ENCODE measurements at places on chromosomes 5 and 9.

DNA sequence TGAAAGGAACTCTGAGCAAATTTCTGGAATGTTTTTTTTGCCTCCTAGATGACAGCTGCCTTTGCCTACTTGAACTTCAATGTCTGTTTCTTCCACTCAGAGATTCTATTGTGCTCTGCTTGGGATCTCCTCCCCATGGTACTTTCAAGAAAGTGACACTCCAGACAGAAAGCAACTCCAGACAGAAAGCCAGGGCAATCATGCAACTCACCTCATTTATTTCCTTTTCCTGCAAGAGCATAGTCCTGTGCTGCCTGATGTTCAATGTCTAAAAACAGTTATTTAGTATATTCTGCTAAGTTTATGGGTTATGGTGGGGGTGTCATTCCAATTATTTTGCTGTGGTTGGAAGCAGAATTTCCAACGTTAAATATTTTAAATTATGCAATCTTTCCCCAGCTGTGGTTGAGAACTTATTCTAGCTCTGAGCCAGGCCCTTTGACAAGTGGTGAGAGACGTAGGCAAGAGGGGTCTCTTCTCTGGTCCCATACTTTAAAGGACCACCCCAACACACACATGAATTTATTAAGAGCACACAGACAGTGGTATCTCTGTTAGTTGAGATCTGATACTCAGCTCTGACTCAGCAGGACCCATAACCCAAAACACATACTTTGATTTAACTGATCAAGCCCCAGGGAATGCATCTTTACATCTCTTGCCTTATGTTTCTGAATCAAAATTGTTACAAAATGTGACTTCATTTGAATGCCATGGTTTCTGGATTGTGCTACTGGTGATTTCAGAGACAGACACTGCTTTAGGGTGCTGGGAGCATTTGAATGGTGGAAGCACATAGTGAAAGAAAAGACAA is 39.5 kb upstream of the MAMDC2 start:
- no peak for DNase-seq

DNA sequence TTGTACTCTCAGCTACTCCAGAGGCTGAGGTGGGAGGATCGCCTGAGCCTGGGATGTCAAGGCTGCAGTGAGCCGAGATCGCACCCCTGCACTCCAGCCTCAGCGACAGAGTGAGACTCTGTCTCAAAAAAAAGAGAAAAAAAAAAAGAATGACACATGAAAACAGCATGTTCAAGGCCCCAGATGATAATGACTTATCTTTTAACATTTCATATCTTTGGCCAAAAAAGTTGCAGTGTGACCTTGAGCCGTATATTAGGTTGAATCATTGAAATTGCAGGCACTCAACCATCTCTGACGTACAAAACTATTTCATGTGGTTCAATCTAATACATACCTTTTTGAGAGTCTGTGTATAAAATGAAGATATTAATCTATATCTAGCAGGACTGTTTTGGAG is 79.1 kb upstream of the CPEB4 start:
- DNase-seq: no peak

DNA sequence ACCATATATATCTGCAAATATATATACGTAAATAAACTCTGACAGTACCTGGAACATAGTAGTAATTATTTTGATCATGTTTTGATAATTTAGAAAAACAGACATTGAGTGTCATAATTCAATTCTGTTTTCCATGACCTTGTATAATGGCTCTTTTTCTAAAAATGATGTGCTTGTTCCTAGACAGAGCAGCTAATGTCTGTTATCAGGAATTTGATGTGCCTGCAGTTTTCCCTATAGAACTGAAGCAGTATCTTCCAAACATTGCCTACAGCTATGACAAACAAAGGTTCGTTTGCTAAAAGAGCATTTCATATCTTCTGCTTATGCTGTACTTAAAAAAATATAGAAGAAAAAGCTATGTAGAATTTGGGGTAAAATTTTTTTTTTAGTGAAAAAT is 5.3 kb downstream of the SETD9 start:
- DNase-seq: no peak

- DNase-seq: no peak
Measured at GRCh38 chr5:68088302-68088701, 127.3 kb upstream of the PIK3R1 start.

- DNase-seq: no peak
Measured at GRCh38 chr5:134059758-134060495, 54.6 kb upstream of the TCF7 start.

GRCh38 chr9:135559606-135560005 is 1.9 kb upstream of the PAEP start:
- no peak for DNase-seq

- DNase-seq: no peak
Measured at GRCh38 chr5:142289708-142290576, 34.9 kb downstream of the SPRY4 start.

DNA sequence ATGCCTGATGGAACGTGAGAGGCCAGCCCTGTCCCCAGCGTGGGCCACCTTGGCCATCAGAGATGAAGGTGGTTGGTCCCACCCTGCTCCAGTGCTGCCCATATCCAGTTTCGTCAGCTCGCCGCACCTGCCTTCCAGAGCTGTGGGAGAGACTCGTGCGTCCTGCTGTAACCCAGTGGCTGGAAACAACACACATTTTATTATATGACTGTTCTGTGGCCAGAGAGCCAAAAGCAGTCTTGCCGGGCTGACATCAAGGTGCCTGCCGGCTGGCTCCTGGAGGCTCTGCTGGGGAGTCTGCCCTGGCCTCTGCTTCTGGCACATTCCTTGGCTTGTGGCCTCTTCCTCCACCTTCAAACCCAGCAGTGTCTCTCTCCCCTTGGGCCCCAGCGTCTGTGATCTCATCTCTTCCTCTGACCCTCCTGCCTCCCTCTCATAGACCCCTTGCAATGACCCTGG is 94.7 kb downstream of the RXRA start:
- no peak for DNase-seq

DNA sequence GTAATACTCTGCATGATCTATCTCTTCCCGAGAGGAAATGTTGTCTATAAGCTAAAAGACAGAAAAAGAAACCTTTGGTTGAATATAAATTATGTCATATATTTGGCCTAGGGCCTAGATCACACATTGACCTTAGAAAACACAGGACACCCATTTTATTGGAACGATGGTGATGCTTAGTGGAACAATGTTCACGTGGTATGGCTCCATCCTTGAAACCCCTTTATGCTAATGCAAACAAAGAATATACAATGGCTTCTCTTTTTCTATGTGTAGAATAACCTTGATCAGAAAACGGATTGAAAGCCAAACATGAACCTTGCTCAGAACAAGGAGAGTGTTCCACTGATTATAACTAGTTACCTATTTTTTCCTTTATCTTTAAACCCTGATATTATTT is 24.5 kb downstream of the MRPS27 start:
- DNase-seq: no peak

DNA sequence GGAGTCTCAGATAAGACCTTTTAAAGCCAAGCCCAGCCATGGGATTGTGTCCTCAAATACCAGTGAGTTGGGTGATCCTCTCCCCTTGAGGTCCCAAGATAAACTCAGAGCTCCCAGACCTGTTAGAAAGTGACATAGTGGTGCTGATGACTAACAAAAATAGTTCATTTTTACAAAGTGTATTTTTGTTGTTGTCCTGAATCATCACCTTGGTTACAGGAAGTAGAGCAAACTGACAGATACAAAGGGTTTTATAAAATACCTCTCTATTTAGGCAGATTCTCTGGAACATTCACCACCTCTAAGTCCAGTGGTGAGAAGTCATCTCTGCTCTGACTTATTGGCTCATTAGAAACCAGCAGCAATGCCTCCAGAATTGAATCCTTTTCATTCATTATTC is 259.3 kb downstream of the CEMIP2 start:
- DNase-seq: no peak

DNA sequence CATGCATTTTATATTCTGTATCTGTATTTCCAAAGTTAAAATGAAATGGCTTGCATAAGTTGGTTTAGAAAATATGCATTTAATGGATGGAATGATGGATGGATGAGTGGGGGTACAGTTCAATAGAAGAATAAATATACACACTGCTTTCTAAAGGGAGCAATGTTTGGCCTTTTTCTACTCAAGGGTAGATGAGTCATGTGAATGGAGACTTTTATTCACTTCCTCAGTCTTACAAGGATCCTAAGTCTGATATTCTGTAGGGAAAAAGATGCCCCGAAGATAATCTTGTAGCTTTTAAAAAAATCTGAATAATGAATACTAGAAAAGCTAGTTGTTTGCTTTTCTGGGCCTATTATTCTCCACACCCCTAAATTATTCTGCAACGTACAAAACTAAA is 2112.1 kb downstream of the MAT2B start:
- DNase-seq: no peak

GRCh38 chr5:143687604-143688003 is 124.4 kb upstream of the HMHB1 start:
- no peak for DNase-seq

GRCh38 chr5:83096660-83097339 is 19.5 kb downstream of the XRCC4 start:
- DNase-seq: no peak

DNA sequence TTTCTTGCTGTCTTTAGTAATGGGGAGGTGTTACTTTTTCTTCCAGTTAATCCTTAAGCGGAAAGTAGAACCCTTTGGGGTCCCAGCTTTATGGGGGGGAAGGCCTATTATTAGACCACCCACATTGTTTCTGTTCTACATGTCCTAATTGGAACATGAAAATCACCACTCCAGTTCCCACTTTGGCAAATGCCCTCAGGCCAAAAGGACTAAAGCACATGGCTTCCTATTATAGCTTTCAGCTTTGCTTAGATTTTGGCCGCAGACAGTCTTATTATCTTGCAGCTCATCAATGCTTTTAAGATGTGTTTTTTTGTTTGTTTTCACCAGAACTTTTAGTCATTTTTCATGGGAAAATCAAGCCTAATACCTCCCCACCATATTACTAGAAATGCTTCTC is 296.8 kb upstream of the ANKH start:
- no peak for DNase-seq

GRCh38 chr9:20550326-20550725 is 72.0 kb downstream of the MLLT3 start:
- no peak for DNase-seq

- DNase-seq: no peak
Measured at GRCh38 chr5:6660688-6661087, 27.4 kb downstream of the SRD5A1 start.

DNA sequence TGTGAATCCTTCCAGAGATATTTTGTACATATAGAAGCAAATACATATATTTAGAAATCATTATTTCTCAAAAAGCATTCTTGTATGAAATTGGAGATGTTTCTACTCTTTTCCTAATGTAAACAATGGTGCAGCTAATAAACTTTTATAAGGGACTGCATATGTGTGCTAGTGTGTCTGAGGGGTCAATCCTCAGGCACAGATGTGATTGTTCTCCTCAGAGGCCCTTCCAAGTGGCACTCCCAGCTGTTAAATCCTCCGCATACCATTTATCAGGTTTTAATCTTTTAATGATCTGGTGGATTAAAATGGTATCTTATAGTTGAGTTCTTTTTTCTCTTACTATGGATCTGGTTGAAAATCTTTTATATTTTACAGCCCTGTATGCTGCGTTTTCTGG is 5.6 kb upstream of the OMD start:
- DNase-seq: no peak

DNA sequence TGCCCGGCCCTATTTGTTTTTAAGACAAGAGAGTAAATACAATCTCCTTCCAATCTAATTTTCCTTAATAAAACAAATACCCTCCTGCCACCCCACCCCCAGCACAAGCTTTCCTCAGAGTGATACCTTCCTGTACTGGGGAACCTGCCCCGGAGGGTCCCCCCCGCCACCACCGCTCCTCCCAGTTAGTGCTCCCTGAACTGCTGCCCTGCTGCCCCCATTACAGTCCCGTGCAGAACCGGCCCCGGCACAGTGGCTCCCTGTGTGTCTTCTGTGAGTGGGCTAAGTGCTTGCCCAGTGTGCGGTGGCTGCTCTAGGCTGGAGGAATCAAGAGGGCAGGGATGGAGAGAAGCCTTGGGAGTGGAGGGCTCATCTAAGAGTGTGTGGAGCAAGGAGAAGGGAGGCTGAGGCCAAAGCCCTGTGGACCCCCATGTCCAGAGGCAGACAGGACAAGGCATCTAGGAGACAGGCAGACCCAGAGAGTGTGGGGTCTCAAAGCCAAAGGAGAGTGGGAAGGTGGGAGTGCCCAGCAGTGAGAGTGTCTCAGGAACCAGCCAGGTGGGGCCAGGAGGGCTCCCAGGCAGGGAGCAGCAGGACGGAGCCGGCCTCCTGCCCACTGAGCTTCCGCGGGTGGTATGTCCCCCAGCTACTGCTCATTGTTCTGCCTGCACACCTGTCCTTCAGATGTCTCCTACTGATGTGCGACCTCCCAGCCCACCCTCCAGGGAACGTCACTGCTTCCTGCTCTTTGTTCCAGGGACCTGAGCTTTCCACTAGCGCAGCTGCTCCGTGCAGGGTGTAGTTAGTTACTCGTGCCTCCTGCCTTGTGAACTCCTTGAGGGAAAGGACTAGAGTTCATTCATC is 129.0 kb downstream of the DAB2IP start:
- no peak for DNase-seq

GRCh38 chr5:121174351-121174750 is 677.3 kb upstream of the FTMT start:
- no peak for DNase-seq

- DNase-seq: no peak
Measured at GRCh38 chr5:15159606-15160005, 288.0 kb upstream of the ANKH start.

GRCh38 chr5:109041317-109041716 is 293.6 kb downstream of the FER start:
- no peak for DNase-seq

DNA sequence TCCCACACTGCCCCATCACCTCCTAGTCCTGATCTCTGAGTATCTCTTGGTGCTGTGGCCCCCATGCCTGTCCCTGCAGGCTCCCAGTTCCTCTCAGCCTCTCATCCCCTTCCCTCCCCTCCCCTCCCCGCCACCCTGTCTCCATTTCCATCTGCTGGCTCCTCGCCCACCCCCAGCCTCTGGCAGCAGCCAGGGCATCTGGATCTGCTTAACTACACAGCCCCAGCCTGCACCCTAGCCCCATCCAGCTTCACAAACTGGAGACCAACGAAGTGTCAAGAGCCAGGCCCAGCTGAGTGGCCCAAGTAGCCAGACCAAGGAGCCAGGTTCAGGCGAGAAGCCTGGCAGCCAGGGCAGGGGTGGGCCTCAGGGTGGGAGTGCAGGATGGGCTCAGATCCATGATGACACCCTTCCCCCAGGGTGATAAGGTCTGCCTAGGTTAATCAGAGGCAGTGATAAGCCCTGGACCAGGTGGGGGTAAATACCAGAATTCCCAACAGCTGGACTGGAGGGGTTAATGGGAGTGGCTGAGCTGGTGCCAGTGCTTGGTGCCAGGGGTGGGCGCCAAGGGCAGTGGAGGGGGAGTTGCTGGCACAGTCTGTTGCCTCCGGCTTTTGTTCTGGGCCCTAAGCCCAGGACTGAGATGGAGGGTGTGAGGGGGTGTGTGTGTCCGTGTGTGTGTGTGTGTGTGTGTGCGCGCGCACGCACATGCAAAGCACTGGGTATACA is 2.5 kb downstream of the IL11RA start:
- peak; percentile 79 for DNase-seq

Data from head of caudate nucleus (tissue), 42 donors.